ENCODE measurements at places on chromosomes 11 and 22. TPM values are rescaled to one million over a fixed set of nuclear protein-coding genes. Genes with fewer than 3 reads are reported as not detected.

GRCh38 chr11:121583825-121584224 is 131.1 kb upstream of the SORL1-AS1 start:
- H3K36me3 ChIP-seq = peaks cover 46% of the 10 kb centered on the region
- H3K4me3 ChIP-seq = no peak overlapping the region
- no peaks in the 10 kb centered on the region for H3K27me3 ChIP-seq
- no peak for DNase-seq

DNA sequence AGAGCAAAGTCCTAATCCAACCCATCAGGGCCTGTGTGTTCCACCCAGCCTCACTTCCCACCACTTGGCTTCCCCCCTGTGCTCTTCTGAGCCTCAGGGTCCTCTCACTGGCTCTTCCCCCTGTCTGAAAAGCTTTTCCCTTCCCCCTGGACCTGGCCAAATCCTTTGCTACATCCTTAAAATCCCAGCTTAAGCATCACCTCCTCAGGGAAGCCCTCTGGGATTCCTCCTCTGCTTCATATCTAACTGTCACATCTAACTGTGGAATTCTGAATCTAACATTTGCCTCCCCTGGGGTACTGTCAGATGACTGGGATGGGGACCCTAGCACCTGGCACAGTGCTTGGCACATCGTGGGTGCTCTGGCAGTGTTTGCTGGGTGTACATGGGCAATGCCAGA is 985 bp downstream of the CACNA1I start:
- no peak for DNase-seq
- peaks cover 7% of the 10 kb centered on the region for H3K27me3 ChIP-seq
- H3K4me3 ChIP-seq = no peak overlapping the region

Gene PGA5
- not detected for polyA plus RNA-seq

DNA sequence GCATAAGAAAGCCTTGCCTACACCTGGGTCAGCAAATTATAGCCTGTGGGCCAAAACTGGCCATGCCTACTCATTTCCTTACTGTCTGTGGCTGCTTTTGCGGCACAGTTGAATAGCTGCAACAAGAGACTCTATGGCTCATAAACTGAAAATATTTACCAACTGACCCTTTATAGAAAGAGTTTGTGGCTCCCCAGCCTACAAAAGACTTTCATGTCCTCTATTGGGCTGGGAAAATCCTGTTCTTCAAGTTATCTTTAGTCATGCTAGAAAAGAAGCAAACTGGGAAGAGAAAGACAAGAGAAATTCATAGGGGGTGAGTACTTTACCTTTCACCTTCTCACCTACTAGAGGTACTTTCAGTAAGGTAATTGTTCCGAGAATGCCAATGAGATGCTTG is 175.1 kb downstream of the SWAP70 start:
- H3K36me3 ChIP-seq = no peaks in the 10 kb centered on the region
- DNase-seq = no peak
- peak overlapping the region; percentile 68 for H3K27ac ChIP-seq
- no peak overlapping the region for H3K4me3 ChIP-seq

DNA sequence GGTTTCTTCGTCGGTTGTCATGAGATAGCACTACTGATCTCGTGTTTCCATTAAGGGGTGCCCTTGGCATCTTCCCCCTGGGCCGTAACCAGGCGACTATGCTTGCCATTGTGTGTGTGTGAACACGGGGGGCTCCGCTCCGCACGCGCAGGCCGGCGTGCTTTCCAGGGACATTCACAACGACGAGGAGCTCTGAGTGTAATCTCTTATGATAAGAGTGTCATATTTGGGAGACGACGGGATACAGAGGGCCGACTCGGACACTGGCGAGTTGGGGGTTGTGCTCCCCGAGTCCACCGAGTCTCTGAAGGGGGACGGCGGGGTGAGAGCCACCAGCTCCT is 170.9 kb upstream of the CTSC start:
- no peaks in the 10 kb centered on the region for H3K27me3 ChIP-seq
- H3K27ac ChIP-seq = no peak overlapping the region
- H3K36me3 ChIP-seq = no peaks in the 10 kb centered on the region
- H3K4me1 ChIP-seq = peaks cover 2% of the 10 kb centered on the region
- DNase-seq = no peak

- no peaks in the 10 kb centered on the region for H3K36me3 ChIP-seq
- H3K4me1 ChIP-seq = no peaks in the 10 kb centered on the region
- DNase-seq = no peak
- H3K27ac ChIP-seq = no peak overlapping the region
- no peak overlapping the region for H3K4me3 ChIP-seq
- no peaks in the 10 kb centered on the region for H3K27me3 ChIP-seq
Observed at GRCh38 chr11:81477277-81477676, 1256.4 kb downstream of the FAM181B start.

DNA sequence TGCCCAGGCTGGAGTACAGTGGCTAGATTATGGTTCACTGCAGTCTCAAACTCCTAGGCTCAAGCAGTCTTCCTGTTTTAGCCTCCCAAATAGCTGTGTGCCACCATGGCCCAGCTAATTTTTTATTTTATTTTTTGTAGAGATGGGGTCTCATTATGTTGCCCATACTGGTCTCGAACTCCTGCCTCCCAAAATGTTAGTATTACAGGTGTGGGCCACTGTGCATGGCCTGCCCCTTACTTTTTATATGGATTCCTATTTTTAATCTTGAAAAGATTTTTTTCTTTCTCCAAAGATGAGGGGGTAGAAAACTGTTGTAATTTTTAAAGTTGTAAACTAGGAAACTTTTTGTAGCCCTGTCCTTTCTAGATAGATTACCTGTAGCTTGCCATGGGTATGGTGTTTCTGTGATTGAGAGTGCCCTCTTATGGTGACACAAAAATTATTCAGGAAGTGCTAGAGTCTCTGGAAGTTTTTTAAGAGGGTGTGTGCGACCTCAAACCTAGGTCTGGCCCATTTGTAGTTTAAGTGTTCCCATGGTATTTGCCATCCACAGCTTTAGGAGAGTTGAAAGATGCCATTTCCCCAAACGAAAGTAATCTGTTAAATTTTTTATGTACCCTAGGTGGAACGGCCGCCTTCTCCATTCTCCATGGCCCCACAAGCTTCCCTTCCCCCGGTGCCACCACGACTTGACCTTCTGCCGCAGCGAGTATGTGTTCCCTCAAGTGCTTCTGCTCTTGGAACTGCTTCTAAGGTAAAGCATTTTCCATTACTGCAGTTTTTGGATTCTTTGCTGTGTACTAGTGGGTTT is 32.4 kb downstream of the MCAM start:
- no peaks in the 10 kb centered on the region for H3K27me3 ChIP-seq
- H3K27ac ChIP-seq = no peak overlapping the region
- H3K4me1 ChIP-seq = no peaks in the 10 kb centered on the region
- DNase-seq = no peak
